ENCODE measurements at places on chromosomes 5 and 9. TPM values are rescaled to one million over a fixed set of nuclear protein-coding genes. Genes with fewer than 3 reads are reported as not detected.

Gene FGF10
- polyA plus RNA-seq: not detected

Gene ORM1
- not detected for polyA plus RNA-seq

Gene TAF11L10
- 0.20 TPM for polyA plus RNA-seq

Gene LCN10
- polyA plus RNA-seq: 0.16 TPM

Gene GCNT4
- not detected for polyA plus RNA-seq

Gene RBM27
- polyA plus RNA-seq: 16.5 TPM

Gene CER1
- not detected for polyA plus RNA-seq

Gene SLC34A3
- polyA plus RNA-seq: not detected

Gene SPINK7
- polyA plus RNA-seq: not detected

Measured in K562 (cell line).